ENCODE measurements at places on chromosomes 2 and 18.

DNA sequence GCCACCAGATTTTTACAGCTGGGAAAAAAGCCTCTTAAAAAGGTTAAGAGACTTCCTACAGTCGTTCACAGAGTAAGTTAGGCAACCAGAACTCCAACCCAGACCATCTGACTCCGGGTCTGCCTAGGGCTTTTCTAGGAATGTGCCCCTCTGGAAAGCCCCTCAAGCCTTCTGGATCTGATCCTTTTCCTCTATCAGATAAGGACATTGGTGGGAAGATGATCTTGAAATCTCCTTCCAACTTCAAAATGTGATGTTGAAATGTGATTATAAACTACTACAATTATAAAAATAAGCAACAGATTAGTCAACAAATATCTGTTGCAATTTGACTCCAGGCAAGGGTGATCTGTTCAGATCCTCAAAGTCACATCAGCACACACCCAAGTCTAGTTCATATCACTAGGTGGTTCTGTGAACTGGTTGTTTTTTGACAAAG is 270.4 kb downstream of the ARHGAP15 start:
- no peak for DNase-seq

DNA sequence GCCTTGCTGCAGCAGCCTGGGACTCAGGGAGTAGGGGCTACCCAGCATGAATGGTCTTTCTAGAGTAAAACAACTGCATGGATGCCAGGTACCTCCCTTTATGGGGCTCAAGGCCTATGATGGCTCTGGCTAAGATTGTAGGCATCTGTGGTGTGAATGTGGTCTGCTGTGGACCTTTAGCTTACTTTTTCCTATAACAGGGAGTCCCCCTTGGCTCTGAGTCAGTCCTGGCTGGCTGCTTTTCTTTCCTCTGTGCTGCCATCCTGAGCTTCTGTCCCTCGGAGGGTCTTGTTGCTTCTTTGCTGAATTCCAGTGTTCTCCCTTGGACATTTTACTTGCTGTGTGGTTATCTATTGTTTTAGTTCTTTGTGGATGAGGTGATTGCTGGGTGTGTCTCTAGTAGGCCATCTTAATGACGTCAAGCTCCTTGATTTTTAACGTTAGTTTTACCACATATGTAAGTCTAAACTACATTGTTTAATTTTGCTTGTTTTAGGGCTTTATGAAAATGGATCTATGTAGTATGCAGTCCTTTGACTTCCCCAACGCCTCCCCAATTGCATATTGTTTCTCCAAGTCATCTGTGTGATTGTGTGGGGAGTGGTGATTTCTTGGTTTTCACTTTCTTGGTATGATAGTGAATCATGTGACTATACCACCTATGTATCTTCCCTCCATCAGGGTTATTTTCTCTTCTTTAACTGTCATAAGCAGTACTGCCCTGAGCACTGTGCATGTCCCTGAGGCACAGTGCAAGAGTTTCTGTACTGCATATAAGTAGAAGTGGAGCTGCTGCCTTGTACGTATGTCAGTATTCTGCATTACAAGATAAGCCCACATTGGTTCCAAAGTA is 92.4 kb downstream of the NCK2 start:
- DNase-seq: no peak

GRCh38 chr2:168290391-168290790 is 43.0 kb upstream of the STK39 start:
- DNase-seq: no peak

- no peak for DNase-seq
Observed at GRCh38 chr2:118668431-118669424, 178.7 kb downstream of the EN1 start.

DNA sequence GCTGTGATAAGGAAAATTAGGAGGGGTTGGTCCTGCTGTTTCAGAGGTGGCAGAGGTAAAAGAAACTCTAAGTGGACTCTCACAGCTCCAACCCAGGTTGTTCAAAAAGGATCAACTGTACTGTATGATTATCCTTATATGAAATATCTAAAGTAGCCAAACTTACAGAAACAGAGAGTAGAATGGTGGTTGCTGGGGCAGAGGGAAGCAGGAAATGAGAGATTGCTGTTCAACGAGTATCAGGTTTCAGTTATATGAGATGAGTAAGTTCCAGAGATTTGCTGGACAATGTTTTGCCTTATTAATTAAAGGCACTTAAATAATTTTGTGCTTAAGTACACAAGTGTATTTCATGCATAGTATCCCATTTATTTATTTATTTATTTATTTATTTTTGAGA is 972.0 kb upstream of the LRRTM1 start:
- DNase-seq: no peak

DNA sequence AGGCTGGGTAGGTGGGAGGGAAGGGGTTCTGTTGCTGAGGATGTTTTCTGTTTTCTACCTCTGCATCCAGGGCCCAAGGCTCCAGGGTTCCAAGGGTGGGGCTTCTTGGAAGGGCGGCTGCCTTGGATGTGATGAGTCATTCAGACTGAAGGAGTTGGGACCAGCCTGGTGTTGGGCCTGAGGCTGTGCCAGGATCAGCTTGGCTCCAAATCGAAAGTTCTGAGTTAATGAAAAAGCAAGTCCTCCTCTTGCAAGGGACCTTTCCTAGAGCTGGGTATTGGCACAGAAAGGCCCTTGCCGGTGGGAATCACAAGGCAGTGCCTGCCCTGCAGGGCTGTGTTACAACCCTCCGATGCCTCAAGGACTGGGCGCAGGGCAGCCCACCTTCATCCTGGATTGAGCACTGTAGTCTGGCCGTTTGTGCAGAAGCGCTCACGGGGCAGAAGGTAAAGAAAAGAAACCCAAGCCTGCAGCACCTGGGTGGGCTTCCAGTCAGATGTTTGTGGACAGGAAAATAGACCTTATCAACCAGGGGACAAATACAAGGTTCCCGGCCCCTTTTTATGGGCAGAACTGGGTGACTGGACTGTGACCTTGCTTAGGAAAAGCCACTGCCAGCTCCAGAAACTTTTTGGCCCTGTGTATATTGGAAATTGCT is 52.5 kb upstream of the MCFD2 start:
- no peak for DNase-seq

- DNase-seq: no peak
Observed at GRCh38 chr2:138107288-138107687, 143.0 kb downstream of the HNMT start.

DNA sequence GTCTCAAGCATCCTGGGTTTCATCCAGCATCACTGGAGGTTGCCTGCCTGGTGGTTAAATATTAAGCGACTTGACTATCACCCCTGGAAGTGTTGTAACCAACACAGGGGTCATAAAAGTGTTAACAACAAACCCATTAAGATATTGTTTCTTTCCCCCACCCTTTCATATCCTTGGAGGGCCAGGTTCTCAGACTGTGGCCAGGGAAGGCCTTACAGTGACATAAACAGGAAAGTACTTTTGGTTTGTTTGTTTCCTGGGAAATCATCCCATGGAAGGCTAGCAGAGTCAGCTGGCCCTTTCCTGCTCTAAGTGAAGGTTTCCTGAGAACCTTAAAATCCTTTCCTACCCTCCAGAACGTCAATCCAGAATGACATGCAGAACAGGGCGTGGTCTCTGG is 160.9 kb downstream of the CLIP4 start:
- no peak for DNase-seq

DNA sequence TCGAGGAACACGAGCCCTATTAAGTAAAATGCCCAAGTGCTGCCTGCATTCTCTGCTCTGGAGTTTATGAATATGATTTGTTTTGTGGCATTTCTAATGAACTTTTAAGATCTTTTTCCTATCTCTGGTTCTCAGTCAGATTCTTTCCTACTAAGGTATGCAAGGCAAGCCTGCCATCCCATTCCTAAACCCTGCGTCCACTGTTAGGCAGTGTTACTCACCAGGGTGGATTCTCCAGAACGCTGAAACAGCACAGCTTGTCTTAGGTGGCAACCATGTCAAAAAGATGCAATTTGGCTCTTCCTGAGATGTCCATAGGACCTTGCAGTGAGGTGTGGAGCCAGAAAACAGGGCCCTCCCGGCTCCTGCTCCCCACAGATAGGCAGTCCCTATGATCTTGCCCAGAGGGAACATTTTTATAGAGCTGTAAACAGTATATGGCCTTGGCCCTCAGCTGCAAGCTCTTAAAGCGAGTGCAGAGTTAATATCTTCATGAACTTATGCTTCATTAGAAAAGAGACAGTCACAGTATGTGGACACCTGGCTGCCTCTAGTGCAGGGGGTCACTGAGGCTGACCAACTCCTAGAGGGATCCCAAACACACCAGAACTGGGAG is 84.4 kb downstream of the TPGS2 start:
- no peak for DNase-seq

- DNase-seq: no peak
Observed at GRCh38 chr2:43898134-43898837, 59.5 kb downstream of the ABCG8 start.

GRCh38 chr2:18454692-18455235 is 105.7 kb downstream of the RDH14 start:
- no peak for DNase-seq

- DNase-seq: no peak
Observed at GRCh38 chr2:226699321-226699720, 100.3 kb downstream of the IRS1 start.

GRCh38 chr2:21422724-21423522 is 299.2 kb downstream of the TDRD15 start:
- no peak for DNase-seq

DNA sequence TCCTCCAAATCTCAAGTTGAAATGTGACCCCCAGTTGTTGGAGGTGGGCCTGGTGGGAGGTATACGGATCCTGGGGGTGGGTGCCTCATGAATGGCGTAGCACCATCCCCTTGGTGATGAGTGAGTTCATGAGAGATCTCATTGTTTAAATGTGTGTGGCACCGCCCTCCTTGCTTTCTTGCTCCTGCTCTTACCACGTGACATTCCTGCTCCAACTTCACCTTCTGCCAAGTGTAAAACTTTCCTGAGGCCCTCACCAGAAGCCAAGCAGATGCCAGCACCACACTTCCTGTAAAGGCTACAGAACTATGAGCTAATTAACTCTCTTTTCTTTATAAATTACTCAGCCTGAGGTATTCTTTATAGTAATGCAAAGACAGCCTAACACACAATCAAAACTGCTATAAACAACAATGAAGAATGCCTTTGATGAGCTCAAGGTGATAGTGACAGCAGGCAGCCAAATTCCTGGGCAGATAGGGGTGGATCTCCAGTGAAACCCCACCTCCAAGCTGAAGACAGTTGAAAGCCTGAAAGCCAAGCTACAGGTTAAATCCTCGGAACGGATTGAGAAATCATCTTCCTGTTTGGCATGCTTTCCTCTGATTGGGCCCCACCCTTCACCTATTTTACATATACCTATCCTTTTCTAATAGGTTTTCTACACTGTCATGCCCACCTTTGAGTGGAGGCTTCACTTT is 26.9 kb downstream of the MCEE start:
- no peak for DNase-seq

DNA sequence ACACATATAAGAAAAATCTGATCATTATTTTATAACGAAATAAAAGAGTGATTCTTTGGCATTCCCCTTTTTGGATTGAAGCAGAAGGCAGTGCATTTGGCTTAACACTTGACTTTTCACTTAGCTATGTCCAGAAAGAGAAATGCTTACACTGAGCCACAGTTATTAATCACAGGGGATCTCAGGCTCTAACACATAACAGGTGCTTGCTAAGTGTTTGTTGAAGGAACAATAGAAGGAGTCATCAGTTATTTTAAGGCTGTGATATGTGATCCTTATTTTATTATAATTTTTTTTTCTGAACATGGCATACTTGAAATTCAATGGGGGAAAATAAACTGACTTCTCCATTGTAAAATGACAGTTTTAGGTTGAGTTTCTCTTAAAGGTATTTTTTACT is 209.5 kb downstream of the UBE2E3 start:
- DNase-seq: no peak

DNA sequence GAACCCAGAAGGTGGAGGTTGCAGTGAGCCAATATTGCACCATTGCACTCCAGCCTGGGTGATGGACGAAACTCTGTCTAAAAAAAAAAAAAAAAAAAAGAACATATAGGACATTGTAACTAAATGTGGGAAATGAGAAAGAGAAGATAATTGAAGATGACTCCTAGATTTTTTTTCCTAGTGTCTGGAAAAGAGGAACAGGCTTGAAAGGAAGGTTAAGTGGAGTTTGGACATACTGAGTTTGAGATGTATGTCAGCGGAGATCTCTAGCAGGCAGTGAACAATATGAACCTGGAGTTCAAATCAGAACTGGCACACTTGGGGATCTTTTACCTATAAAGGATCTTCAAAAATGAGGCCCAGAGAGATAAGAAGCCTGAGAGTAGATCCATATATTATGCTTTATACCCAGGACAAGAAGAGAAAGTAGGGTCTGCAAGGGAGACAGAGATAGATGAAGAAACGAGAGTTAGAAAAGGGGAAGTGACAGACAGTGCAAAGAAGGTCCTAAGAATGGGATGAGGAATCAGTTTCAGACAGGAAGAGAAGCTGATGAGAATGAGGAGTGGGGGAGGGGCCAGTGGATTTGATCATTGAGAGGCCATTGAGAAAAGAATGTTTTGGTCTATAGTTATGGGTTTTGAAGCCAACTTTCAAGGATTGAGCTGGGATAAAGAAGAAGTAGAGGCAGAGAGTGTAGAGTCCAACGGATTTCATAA is 46.9 kb upstream of the CD28 start:
- no peak for DNase-seq

DNA sequence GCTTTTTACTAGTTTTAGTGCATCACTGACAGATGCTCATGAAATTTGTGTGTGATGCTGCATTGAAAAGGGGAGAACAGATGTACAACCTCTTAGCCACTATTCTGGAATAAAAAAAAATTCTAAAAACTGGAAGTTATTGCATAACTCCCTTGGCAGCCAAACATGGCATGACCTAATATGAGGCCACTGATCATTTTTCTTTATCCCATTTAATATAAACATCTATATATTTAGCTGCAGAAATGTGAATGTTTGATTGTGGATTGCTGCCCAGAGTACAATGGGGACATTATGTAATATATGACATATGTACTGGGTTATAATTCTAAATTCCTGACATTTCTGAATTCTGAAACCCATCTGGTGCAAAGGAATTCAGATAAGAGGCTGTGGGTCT is 86.5 kb downstream of the CDCA7 start:
- no peak for DNase-seq

- DNase-seq: no peak
Observed at GRCh38 chr2:37630776-37631175, 40.7 kb downstream of the CDC42EP3 start.

GRCh38 chr2:195543063-195543462 is 114.0 kb upstream of the SLC39A10 start:
- peak; percentile 45 for DNase-seq

- DNase-seq: no peak
Observed at GRCh38 chr2:62208758-62209114, 12.8 kb downstream of the B3GNT2 start.

DNA sequence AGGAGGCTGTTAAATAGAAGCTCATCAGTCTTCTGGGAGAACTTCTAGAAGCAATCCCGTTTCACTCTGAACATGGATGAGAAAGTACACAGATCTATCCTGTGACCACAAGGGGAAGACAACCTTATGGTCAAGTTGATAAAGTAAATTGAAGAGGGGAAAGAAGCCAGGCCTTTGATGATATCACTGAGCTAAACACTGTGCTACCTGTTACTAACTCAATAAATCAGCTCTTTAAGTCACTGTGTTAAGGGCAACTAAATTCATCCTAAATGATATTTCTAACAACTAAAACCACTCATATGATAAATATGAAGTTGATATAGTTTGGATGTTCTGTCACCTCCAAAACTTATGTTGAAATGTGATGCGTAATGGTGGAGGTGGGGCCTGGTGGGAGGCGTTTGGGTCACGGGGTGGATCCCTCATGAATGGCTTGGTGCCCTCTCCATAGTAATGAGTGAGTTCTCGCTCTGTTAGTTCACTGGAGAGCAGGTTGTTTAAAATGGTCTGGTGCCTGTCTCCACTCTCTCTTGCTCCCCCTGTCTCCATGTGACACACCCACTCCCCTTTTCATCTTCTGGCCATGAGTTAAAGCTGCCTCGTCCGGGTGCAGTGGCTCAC is 23.6 kb downstream of the OLA1 start:
- DNase-seq: no peak
